T-helper 22 cell (primary cell): ENCODE measurements at places on chromosomes 12 and 14.

GRCh38 chr14:92292673-92293072 is 30.3 kb upstream of the SLC24A4 start:
- no peak for DNase-seq

DNA sequence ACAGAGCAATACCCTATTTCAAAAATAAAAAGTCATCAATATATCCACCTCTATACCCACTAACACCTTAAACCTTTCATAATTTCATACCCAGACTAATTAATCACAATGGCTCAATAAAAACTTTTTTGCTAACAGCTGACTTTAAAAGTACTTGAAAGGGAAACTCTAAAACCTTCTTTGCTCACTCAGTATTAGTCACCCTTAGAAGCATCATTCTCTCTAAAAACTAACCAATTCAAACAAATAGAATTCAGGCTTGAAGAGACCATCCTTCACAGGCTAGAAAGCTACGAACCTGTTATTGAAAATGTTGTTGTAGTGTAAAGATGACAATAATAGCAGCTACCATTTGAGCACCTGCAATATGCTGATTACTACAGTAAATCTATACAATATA is 37.2 kb downstream of the HECTD1 start:
- no peak for DNase-seq

GRCh38 chr14:101929946-101930345 is 34.4 kb upstream of the DYNC1H1 start:
- no peak for DNase-seq

GRCh38 chr12:111154147-111154834 is 214.6 kb downstream of the PHETA1 start:
- no peak for DNase-seq

DNA sequence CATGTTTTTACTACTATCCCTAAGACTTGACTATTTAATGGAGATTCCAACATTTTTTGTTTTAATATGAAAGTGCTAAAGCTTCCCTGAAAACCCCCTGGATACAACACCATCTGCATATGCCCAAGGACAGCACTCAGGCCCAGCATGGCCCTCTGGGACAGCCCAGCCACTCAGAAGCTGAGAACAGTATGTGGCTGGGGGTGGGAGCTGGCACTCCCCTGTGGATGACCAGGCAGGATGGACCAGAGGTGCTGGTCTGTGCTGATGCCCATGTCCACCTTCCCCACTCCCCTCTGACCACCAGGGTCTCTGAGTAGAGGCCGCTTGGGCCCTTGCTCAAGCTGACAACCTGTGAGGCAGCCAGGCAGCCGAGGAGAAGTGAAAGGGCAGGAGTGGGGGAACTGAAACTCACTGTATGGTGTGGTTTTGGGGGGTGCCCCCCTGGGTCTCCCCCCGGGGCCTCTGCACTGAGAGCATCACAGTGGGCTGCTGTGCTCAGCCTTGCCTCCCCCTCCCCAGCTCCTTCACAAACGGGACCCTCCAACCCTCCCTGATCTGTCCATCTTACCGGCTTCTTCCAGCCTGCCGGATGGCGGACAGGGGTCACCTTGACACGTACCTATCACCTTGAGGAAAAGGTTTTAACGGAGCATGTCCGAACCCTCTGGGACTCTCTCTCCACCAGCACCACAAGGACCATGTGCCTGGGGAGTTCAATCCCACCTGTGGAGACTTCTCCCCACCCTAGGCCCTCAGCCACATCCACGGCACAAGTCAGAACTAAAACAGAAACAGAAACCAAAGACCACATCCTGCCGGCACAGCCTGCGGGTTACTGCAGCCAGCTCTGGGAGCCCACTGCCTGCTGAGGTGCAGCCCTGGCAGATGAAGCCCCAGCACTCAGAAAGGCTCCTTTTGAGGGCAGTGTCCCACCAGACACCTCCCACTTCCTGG is at the start of gene TMEM229B:
Gene TMEM229B, minus strand, starts transcription at position 785 of the 957 bp plus-strand sequence. CDS start 14,798 bp downstream, outside the sequence.
- peak; percentile 43 for DNase-seq
